ENCODE measurements at places on chromosomes 7 and 10.

- DNase-seq = no peak
Observed at GRCh38 chr7:33276729-33277128, 147.4 kb downstream of the BBS9 start.

DNA sequence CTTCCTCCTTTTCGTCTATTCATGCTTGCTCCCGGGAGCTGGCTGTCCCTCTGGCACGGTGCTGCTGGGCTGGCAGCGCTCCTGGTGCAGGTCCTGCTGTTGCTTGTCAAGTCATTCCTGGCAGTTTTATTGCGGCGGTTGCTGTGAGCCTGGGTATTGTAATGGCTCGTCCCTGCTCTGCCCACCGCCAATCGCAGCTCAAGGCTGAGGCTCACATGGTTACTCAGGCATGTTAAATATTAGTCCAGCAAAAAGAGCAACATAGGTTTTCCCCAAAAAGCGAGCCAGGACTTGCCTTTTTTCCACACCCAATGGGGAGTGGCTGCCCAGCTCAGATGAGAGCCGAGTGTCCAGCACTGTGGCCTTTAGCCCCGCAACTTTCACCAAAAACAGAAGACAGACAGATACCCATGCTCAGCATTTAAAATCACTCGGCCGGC is 492.9 kb upstream of the FOXK1 start:
- DNase-seq = peak; percentile 21

- DNase-seq = no peak
Observed at GRCh38 chr7:34087892-34088891, 182.9 kb downstream of the BMPER start.

DNA sequence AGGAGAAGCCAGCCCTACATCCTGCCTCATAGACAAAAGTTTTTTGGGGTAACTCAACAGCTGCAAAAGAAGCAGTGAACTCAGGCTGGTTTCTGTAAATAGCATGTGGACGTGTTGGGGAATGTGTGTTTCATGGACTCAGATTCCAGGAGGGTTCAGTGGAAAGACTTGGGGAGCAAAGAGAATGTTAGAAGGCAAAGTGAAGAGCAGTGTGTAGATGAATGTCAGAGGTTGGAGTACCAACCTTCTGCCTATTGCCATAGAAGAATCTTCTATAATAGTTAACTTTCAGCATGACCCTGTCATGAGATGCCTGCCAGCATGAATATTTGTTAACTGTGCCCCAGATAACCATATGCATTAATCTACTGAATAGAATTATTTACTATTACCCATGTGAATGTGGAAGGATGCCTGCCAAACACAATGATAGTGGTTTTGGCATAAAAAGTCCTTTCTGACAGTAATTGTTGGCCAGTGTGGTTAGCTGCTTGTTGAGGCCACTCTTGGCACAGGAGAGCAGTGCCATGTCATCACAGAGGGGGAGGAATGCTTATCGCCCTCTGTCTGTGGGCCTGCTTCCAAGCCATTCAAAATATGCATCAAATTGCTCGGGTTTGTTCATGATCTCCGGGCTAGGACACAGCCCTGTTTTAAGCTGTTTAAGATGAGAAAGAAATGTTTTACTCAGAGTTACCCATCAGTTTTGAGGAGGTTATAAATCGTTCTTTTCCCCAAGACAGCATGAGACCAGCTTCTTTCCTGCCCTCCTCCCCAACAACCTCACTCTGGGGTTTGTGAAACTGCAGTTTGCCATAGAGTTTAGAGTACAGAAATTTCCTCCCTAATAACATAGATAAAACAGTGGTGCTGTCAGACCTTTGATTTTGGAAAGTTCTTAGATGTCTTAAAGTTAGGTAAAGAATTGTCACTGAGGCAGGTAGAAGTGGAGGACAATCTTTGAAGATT is 165.3 kb downstream of the WNT2 start:
- DNase-seq = no peak

GRCh38 chr10:47192273-47192672 is 107.7 kb upstream of the GDF10 start:
- DNase-seq = no peak

DNA sequence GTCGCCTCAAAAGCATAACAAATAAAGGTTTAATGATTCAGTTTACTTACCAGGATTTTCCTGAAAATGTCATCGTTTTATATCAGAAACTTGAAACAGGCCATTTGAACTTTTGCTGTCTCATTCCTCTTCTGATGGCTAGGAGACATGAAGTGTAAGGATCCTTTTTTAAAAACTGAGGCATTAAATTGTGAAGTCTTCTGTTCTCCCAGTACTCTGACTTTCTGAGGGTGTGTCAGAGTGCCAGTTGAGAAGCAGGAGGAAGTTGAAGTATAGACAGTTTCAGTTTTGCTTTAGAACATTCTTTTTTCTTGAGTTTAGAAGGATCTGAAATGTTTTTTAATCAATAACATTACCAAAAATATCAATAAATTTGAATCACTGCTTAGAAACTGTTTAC is at the start of gene SAMD9L:
SAMD9L (minus strand) TSS at position 242 of the 400 bp plus-strand sequence. CDS start 12,414 bp downstream, outside the sequence.
- DNase-seq = no peak

- no peak for DNase-seq
Observed at GRCh38 chr7:2280424-2280823, 33.8 kb downstream of the SNX8 start.

GRCh38 chr10:51319173-51319435 is 244.8 kb downstream of the PRKG1 start:
- no peak for DNase-seq

Measured in NCI-H2081 treated with DMSO at 0.1 percent for 48 hours (cell line).